ENCODE measurements at places on chromosomes 5 and 9.

DNA sequence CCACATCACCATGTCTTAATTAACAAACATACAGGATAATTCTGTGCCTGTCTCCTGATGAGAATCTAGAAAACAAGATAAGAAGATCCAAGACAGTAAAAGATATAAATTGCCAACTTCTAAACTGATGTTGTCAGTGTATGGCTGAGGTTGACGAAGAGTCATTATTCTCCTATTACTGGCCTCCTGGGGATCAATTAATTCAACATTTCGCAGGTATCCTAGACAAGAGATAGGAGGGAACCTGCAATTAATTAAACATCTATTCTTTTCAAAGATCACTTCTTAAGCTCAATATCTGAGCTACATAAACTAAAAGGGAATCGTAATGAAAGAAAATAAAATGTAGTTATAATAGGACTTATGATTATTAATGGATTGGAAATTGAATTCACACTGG lies 232.0 kb upstream of the GRIA1 start:
- H3K27me3 ChIP-seq: no peaks in the 10 kb centered on the region
- H3K4me1 ChIP-seq: no peaks in the 10 kb centered on the region
- DNase-seq: no peak
- H3K4me3 ChIP-seq: no peak overlapping the region
- H3K36me3 ChIP-seq: no peaks in the 10 kb centered on the region
- H3K27ac ChIP-seq: no peak overlapping the region

- no peaks in the 10 kb centered on the region for H3K27me3 ChIP-seq
- DNase-seq: peak; percentile 64
- H3K4me3 ChIP-seq: peak overlapping the region; percentile 41
- H3K4me1 ChIP-seq: peaks cover 46% of the 10 kb centered on the region
- peak overlapping the region; percentile 60 for H3K27ac ChIP-seq
- peaks cover 17% of the 10 kb centered on the region for H3K36me3 ChIP-seq
Measured at GRCh38 chr9:137241490-137242268, 592 bp downstream of the TUBB4B start.

GRCh38 chr5:1299961-1300360 lies 5.1 kb upstream of the TERT start:
- no peak overlapping the region for H3K27ac ChIP-seq
- H3K27me3 ChIP-seq: no peaks in the 10 kb centered on the region
- H3K4me1 ChIP-seq: no peaks in the 10 kb centered on the region
- no peaks in the 10 kb centered on the region for H3K36me3 ChIP-seq
- DNase-seq: no peak

DNA sequence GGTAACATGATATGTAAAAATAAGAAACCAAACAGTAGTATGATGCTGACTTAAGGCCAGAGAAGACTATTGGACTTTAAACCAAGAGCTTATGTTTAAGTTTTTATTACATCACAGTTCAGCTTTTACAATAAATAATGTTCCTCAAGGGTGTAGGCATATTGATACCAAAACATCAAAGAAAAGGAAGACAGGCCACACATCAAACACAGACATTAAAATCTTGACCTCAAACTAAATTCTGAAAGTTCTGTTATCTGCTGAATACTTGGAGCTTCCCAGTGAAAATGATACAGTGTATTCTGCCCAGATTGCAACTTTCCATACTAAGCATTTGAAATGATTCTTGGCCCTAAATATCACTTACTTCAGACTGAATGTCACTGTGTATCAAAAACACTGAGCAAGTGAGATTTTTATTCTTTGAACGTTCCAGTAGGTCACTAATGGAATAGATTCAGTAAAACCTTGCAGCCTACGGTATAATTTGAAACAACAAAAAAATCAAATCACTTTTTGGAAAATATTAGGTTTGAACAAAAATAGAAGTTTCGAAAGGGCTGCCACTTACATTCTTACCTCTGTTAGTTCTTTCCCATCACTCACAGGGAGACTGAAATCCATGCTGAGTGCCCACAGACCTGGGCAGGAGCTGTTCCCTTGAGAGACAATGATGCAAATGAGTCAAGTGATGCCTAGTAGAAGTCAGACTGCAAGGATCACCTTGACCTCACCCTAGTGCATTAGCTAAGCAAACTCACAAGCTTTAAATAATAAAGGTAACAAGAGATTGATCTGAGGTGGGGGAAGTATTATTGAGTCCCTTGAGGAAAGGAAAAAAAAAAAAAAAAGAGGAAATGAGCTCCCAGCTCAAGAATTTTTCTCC lies 2.5 kb downstream of the LPAR1 start:
- H3K27me3 ChIP-seq: peaks cover 9% of the 10 kb centered on the region
- peaks cover 21% of the 10 kb centered on the region for H3K4me1 ChIP-seq
- H3K4me3 ChIP-seq: no peak overlapping the region
- H3K27ac ChIP-seq: no peak overlapping the region

DNA sequence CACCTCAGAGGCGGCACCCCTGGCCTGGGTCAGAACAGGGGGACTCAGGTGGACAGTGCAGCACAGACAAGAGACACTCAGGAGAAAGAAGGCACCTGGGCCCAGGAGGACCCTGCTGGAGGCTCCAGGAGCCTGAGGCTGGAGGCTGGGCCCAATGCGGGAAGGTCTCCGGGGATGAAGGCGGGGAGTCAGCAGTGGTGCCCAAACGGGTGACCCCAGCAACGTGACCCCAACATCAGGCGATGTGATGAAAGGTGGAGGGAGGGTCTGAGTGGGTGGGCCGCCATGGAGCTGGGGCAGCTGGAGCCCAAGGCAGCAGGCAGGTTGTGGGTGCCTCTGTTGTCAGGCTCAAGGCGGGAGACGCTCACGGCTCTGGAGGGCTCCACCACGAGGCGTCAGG lies 37.5 kb downstream of the LPCAT1 start:
- H3K4me3 ChIP-seq: no peak overlapping the region
- no peak for DNase-seq
- H3K36me3 ChIP-seq: peaks cover 79% of the 10 kb centered on the region
- H3K27me3 ChIP-seq: no peaks in the 10 kb centered on the region
- H3K27ac ChIP-seq: peak overlapping the region; percentile 63
- peaks cover 68% of the 10 kb centered on the region for H3K4me1 ChIP-seq

GRCh38 chr9:76401176-76401575 lies 7.0 kb upstream of the RFK start:
- no peak overlapping the region for H3K4me3 ChIP-seq
- no peaks in the 10 kb centered on the region for H3K27me3 ChIP-seq
- H3K27ac ChIP-seq: no peak overlapping the region
- no peaks in the 10 kb centered on the region for H3K36me3 ChIP-seq

DNA sequence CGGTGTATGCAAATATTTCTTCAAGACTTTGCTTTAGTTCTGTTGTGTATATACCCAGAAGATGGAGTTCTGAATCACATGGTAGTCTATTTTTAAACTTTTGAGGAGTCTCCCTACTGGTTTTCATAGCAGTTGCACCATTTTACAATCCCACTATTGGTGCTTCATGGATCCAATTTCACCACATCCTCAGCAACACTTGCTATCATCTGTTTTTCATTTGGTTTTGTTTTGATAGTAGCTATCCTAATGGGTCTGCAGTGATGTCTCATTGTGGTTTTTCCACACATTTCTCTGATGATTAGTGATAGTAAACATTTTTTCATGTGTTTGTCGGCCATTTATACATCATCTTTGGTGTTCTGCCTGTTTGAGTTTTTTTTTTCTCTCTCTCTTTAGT lies 1339.3 kb downstream of the EFNA5 start:
- H3K4me3 ChIP-seq: no peak overlapping the region
- no peak for DNase-seq
- no peaks in the 10 kb centered on the region for H3K36me3 ChIP-seq
- no peaks in the 10 kb centered on the region for H3K4me1 ChIP-seq
- H3K27me3 ChIP-seq: no peaks in the 10 kb centered on the region

GRCh38 chr9:105218673-105219072 lies 25.8 kb upstream of the SLC44A1 start:
- no peak overlapping the region for H3K4me3 ChIP-seq
- no peaks in the 10 kb centered on the region for H3K4me1 ChIP-seq
- H3K36me3 ChIP-seq: no peaks in the 10 kb centered on the region
- H3K27ac ChIP-seq: no peak overlapping the region

DNA sequence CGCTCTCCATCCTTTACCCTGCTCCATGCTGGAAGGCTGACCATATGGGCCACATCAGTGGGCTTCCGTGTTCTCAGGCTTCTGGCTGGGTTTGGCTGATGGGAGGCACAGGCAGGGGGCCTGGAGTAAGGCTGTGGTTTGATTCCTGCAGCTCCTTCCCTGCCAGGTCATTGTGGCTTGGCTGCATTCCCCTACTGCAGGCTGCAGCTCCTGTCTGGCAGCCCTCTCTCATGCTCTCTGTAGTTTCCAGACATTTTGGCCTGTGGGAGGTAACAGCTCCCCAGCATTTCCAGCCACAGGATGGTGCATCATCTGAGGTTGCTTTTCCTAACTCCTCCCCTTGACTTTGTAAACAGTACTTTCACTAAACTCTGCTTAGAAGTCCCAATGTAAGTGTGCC lies 102.0 kb upstream of the PTPN3 start:
- no peak overlapping the region for H3K27ac ChIP-seq
- no peaks in the 10 kb centered on the region for H3K36me3 ChIP-seq
- no peaks in the 10 kb centered on the region for H3K27me3 ChIP-seq
- no peak for DNase-seq

GRCh38 chr5:145637396-145637795 lies 197.7 kb downstream of the PRELID2 start:
- no peak overlapping the region for H3K27ac ChIP-seq
- H3K36me3 ChIP-seq: no peaks in the 10 kb centered on the region
- H3K4me3 ChIP-seq: no peak overlapping the region
- no peaks in the 10 kb centered on the region for H3K4me1 ChIP-seq
- no peaks in the 10 kb centered on the region for H3K27me3 ChIP-seq

DNA sequence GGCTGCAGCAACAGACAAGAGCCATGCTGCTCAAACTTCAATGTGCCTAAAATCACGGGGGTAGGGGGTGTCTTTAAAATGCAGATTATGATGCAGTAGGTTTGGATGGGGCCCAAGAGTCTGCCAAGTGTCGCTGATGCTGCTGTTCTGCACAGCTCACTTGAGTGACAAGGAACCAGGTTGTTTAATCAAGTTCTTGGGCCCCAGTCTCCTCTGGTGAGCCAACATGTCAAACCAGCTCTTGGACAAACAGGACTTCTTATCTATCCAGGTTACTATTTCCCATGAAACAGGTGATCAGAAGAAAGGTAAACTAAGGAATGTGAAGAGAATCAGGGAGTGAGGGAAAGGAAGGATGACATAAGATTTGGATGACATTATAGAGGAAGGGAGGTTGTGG lies 78.0 kb downstream of the APBA1 start:
- no peak overlapping the region for H3K27ac ChIP-seq
- DNase-seq: no peak
- H3K4me3 ChIP-seq: no peak overlapping the region
- no peaks in the 10 kb centered on the region for H3K36me3 ChIP-seq
- H3K27me3 ChIP-seq: no peaks in the 10 kb centered on the region
- H3K4me1 ChIP-seq: no peaks in the 10 kb centered on the region

GRCh38 chr5:134145779-134146581 lies 30.8 kb downstream of the SKP1 start:
- H3K4me1 ChIP-seq: peaks cover 18% of the 10 kb centered on the region
- peak; percentile 90 for DNase-seq
- no peak overlapping the region for H3K4me3 ChIP-seq
- H3K36me3 ChIP-seq: peaks cover 73% of the 10 kb centered on the region

- no peak for DNase-seq
- peaks cover 43% of the 10 kb centered on the region for H3K27me3 ChIP-seq
- H3K4me1 ChIP-seq: peaks cover 16% of the 10 kb centered on the region
Measured at GRCh38 chr9:136664000-136664915, 1.5 kb downstream of the EGFL7 start.

DNA sequence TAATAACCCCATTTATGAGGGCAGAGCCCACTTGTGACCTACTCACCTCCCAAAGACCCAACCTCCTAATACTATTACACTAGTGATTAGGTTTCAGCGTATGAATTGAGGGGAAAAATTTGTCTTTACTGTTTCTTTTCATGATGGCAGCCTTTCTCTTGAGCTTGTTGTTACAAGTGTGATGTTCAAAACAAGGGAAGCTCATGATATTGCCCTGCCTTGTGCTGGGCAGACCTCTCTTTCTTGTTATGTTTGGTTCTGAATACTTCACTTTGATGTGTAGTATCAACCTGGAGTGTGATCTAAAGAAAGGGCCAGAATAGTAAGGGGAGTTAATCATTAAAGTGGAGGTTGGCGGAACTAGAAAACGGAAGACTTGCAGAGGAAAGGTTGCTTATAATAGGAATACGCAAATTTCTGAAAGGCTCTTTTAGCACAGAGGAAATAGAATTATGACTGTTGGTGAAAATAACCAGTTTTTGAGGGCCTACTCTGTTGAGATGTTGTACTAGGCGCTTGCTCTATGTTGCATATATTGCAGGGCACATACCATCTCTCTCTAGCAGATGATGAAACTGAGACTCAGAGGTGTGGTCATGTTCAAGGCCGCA lies 68.2 kb downstream of the MELK start:
- no peaks in the 10 kb centered on the region for H3K4me1 ChIP-seq
- no peaks in the 10 kb centered on the region for H3K36me3 ChIP-seq
- DNase-seq: no peak
- H3K4me3 ChIP-seq: no peak overlapping the region
- no peaks in the 10 kb centered on the region for H3K27me3 ChIP-seq
- no peak overlapping the region for H3K27ac ChIP-seq

DNA sequence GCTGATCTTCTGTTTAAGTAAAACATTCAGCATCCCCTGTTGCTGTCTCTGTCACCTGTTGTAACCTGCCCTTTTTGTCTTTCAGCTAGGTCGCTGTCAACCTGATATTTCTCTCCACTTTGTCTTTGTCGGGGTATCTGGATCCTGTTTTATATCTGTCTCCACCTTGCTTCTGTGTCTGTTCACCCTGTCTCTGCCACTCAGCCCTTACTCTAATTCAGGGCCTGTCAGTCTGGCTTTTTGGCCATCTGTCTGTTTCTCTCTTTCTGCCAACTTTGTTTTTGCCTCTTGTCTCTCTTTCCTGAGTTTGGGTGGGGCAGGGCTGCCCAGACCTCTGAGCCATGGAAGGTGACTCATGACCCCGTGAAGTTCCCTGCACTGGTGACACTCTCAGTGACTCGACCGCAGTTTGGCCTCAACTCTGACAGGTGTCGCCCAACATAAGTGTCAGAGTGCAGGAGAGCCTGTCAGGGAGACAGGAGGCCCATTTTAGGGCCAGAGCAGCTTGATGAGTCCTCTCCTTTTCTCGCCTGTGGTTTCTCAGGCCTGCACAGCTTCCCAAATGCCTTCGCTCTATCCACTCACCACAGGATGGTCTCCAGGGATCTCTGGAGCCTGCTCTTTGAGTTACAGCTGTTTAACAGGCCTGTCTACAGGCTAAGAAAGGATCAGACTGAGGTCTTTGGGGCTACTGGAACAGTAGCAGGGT lies 868 bp downstream of the ZBTB43 start:
- H3K27me3 ChIP-seq: no peaks in the 10 kb centered on the region
- peak overlapping the region; percentile 90 for H3K27ac ChIP-seq
- peaks cover 15% of the 10 kb centered on the region for H3K4me1 ChIP-seq
- peak overlapping the region; percentile 81 for H3K4me3 ChIP-seq
- peak; percentile 88 for DNase-seq

DNA sequence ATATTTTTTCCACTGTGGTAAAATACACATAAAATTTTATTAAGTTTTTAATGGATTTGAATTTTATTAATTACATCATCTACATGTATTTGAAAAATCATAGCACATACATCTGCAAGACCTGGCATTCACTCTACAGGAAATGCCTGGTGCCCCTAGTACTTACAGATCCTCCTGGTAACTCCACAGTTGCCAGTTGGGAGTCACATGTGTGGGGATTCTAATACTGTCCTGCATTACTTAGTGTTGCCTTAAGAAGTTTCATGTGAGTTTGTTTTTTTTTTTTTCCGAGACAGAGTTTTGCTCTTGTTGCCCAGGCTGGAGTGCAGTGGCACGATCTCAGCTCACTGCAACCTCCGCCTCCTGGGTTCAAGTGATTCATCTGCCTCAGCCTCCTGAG lies 18.1 kb downstream of the KDM3B start:
- peaks cover 11% of the 10 kb centered on the region for H3K4me1 ChIP-seq
- DNase-seq: no peak
- no peak overlapping the region for H3K27ac ChIP-seq
- H3K36me3 ChIP-seq: peaks cover 10% of the 10 kb centered on the region
- no peaks in the 10 kb centered on the region for H3K27me3 ChIP-seq
